Stimulated activated CD4-positive, alpha-beta T cell treated with anti-CD3 and anti-CD28 coated beads, Interleukin-12 subunit alpha, Interleukin-12 subunit beta, amount 100 ng/mL, for 24 hours (primary cell): ENCODE measurements at places on chromosomes 12 and 14.
A peak's percentile ranks its signal among the peaks of the same experiment; 100 is the strongest.

- DNase-seq = no peak
These were observed 127.7 kb downstream of the APAF1 start for GRCh38 chr12:98772818-98773217.

DNA sequence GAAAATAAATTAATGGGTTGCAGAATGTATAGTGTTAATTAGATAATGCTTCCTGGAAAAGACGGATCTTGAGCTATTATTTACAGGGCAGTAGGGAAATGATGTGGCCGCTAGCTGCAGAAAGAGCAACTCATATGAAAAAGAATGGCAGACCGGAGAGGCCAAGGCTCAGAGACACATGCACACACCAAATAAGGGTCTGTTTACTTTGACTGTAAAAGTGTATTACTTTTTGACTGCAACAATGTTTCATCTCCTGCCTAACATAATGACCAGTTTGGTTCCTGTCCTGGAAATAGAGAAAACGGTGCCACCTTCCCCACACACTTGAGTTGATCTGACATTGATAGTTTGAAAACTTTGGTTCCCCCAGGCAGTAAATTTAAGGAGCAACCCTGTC lies 290.9 kb downstream of the CACNA1C start:
- no peak for DNase-seq

DNA sequence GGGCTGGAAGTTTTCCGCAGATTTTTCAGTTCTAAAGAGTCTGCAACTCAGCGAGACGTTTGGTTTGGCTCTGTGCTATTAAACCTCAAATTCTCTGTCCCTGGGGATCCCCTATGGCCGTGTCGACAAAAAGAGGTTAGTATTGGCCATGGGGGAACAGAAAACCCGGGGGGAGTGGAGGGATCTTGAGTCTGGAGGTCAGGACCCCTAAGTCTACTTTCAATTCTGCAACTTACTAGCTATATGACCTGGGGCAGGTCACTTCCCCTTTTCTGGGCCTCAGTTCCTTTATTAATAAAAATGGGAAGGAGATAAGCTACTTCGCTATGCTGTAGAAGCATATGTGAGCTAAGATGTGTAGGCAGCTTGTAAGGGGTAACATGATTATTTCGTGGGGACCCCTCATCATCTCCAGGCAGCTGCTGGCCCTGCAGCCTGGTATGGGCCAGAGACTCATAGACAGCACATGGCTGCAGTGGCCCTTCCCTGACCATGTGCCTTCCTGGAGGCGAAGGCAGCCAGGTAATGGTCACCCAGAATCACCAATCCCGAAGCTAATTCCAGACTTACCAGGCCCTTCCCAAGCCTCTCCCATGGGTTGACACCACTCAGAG lies 8.6 kb downstream of the ASB2 start:
- no peak for DNase-seq

- DNase-seq = no peak
These were observed 127.2 kb upstream of the DAAM1 start for GRCh38 chr14:59061292-59061691.

DNA sequence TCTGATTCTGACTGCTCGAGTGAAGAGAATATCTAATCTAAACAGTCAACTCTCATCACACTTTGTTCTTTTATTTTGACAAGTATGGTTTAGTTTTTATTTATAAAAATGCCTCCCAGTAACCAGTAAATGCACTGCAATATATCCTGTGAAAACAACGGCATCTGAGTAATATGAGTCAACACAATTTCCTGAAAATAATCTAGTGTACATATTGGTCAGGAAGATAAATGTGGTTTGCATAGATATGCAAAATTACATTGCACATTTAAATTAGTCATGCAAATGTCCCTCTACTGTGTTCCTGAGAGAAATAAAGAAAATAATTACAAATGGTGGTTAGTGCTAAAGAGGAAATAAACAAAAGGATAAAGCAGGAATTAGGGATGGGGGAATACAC lies 1190.7 kb upstream of the SEL1L start:
- no peak for DNase-seq

- no peak for DNase-seq
These were observed 277.4 kb upstream of the GRIP1 start for GRCh38 chr12:66956300-66956699.

DNA sequence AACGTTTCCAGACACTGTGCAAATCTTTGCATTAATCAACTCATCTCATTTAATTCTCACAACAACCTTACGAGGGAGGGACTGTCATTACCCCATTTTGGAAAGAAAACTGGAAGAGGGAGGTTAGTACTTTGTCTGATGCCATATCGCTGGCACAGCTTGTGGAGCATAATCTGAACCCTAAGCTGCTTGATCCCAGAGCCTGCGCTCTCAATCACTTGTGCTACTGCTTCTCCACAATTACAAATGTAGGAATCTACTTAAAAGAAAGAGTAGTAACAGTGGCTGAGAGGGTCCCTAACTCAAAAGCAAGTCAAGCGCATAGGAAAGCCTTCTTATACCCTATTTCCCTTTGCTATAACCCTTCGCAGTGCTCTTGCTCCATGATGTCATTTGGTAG lies 3.2 kb downstream of the EFS start:
- DNase-seq = no peak

DNA sequence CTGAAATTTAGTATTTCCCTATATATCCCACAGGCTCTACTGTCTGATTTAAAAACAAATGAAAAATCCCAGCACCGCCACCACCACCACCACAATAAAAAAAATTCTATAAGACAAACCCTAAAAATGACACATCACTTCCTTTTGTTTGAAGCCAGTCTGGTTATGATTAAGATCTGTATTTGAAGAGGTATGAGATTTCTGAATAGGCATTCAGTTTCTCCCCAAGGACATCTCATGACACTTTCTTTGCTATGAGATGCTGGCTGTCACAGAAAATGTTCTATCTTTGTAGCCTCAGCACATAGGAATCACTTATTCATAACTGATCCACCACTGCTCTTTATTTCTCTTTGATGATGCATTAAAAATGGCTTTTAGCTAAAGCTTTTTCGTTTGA lies 1071.0 kb downstream of the SLC6A15 start:
- no peak for DNase-seq

DNA sequence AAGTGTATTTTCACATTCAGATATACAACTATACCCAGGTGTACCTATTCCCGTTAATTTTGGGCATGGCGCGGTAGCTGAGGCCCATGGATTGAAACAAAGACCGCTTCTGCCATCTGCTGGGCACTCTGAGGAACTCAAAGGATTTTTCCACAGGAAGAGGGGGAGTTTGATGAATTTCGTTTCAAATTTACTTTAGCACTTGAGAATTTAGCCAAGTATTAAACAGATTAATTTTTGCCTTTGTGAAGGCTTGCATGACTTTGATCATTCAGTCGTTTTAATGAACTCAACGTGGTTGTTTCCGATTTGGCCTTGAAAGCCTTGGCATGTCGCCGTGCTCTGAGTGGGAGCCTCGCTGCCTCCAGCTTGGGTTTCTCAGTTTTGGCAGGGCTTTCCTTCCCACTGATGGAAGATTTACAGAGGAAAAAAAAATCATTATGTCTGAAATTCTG lies 153.2 kb upstream of the DDHD1 start:
- DNase-seq = peak; percentile 1

DNA sequence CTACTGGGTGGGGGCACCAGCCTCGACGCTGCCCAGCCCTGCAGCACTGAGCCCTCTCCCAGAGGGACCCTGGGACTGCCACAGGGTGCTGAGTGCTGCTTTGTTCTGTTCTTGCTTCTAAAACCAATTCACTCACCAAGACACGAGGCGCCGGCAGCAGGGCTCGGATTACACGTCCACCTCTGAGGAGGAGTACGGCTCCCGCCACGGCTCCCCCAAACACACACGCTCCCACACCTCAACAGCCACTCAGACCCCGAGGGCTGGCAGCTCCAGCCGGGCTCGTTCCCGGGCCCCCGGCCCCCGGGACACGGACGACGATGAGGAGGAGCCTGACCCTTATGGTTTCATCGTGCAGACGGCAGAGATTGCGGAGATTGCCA lies 24.3 kb downstream of the CEP170B start:
- DNase-seq = no peak

- DNase-seq = no peak
These were observed 1.2 kb upstream of the IRAK3 start for GRCh38 chr12:66187821-66188220.

DNA sequence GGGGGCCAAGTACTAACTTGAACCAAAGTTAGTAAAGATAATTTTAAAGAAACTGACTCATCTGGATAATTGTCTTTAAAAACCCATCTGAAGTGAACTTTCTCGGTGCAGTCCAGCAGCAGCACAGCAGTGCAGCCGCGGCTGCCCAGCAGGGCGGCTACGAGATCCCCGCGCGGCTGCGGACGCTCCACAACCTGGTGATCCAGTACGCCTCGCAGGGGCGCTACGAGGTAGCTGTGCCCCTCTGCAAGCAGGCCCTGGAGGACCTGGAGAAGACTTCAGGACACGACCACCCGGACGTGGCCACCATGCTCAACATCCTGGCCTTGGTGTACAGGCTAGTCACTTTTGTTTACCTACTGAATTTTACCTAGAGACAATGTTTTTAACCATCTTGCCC lies 33.6 kb downstream of the KLC1 start:
- no peak for DNase-seq

DNA sequence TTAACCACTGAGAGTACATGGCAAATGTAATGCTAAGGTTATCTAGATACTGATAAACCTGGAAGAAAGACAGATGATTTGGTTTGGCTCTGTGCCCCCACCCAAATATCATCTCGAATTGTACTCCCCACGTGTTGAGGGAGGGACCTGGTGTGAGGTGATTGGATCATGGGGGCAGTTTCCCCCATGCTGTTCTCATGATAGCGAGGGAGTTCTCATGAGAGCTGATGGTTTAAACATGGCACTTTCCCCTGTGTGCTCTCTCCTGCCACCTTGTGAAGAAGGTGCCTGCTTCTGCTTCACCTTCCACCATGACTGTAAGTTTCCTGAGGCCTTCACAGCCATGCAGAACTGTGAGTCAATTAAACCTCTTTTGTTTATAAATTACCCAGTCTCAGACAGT lies 14.2 kb downstream of the NOXRED1 start:
- no peak for DNase-seq

DNA sequence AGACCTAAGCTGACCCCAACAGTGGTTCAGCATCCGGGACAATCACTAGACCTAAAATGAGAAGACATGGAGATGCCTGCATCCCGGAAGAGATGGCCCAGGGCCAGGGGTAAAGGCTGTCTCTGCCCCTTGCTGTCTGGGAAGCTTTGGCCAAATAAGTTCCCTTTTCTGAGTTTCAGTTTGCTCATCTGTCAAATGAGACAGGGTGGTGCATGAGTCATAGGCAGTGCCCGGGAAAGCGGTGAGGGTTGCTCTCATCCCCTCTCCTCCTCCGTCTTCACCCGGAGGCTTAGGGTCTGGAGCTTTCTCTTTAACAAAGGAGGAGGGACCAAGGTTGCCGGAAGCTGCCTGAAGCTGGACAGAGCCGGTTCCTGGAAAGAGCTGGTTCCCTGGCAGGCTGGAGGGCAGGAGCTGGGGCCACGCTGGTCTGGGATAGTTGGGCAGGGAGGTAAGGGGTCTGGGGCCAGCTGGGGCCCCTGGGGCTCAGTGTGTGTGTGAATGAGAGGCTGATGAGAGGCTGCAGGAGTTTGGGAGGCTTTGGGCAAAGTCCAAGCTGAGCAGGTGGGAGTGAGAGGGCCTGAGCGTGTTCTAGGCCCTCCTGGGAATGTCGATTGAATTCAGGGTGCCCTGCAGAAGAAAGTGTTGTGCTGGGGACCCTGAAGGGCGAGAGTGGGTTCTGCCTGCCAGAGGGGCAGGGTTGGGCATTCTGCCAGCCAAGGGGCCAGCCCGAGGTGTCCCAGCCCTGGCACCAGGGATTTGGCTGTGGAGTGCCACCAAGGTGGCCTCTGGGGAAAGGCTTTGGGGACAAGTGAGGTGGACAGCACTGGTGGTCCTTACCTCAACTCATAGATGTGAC lies at the start of gene SDSL:
TSS of gene SDSL (plus strand) at position 351 of the 856 bp plus-strand sequence. CDS start 5,603 bp downstream, outside the sequence.
- no peak for DNase-seq

DNA sequence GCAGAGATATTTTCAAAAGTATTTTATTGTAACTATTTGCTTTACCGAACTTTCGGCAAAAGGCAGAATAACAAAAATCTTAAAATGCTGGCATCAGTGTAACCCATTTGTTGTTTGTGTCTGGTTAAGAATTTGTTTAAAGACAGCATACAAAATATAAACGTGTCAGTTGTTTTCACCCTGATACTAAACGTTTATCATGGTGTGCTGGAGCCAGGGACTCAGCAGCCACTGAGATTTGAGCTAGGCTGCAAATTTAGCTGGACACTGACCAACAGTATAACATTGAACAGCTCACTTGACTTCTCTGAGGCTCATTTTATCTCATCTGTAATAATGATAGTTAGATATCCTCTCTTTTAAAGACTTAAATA lies 183.7 kb downstream of the TMTC3 start:
- DNase-seq = no peak

GRCh38 chr14:93949511-93950075 lies 22.4 kb downstream of the FAM181A start:
- DNase-seq = no peak

DNA sequence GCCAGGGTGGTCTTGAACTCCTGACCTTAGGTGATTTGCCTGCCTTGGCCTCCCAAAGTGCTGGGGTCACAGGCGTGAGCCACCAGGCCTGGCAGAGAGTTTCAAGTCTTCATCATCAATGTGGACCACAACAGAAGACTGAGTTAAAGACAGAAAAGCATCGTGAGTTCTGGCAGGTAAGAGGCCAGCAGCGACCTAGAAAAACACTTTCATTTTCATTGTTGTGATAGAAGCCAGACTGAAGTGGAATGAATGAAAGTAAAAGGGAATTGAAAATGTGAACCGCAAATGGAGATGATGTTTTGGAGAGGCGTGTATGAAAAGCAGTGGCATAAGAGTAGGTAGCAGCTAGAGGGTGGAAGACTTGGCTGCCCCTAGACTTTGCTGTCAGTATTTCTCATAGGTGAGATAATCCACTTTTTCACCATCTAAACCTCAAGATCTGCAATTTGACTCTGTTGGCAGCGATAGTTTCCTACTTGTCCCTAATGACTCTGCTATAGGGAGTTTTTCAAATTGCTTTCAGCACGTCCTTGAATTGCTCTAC lies 47.1 kb upstream of the PLEKHA5 start:
- no peak for DNase-seq

DNA sequence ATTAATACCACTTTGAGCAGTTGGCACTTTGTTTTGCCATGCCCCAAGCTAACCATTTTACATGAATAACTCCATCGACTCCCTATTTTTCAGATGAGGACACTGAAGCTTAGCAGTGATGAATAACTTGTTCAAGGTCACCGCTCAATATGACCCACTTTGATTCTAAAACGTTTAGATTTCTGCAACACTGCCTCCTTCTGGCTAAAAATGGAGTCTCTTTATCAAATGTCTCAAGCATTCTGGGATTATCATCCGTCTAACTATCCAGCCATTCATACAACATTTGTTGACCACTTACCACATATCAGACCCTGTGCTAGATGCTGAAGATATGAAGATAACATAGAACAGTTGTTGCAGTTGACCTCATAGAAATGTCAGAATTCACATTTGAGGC lies 298.0 kb downstream of the PPFIA2 start:
- no peak for DNase-seq

DNA sequence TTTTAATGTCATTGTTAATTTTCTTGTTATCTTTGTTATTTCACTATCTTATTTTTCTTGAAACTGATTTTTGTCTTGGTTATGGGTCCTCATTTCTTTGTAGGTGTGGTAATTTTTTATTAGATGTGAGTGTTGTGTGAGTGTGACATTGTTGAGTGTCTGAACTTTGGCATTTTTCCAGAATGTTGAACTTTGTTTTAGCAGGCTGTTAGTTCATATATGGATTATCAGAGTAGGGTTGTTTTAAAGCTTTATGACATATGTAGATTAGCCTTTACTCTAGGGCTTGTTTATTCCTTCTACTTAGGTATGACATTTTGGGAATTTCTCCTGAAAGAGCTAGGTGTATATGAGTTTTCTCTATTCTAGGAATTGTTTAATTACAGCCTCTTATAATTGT lies 103.9 kb downstream of the ARID2 start:
- DNase-seq = no peak
